ENCODE measurements at places on chromosomes 4 and X.

- no peak for DNase-seq
These were observed 136.3 kb downstream of the AMMECR1 start for GRCh38 chrX:110181459-110182137.

DNA sequence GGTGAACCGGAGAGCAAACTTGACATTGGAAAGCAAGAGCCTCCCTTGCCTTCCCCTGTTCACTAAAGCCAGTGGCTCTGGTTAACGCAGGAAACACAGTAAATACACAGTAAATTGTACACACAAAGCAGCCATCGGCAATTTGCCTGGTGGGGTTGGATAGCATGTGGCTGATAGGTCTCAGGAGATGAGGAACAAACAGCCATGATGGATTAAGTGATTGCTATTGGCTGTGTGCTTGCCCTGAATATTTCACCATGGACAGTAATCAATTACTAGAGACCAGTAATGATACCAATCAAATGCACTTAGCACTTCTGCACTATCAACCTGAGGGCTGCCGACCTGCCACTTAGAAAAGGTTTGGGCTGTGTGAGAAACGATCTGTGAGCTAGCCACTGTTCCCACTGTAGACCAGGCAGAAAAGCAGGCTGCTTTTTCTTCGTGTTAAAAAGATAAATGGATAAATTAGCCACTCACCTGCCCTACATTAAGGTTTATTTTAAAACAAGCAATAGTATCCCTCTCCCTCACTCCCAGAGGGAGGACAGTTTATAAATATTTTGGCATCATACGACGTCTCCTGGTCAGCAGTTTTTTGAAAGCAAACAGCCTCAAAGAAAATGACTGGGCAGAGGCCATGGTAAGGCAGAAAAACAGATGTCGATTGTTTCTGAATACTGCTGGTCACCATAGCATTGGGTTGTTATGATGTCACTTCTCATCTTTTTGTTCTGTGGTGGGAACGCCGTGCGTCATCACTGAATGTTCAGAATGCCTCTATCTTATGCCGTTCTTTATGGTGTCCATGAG, 167.1 kb downstream of the MAML3 start:
- DNase-seq: no peak

DNA sequence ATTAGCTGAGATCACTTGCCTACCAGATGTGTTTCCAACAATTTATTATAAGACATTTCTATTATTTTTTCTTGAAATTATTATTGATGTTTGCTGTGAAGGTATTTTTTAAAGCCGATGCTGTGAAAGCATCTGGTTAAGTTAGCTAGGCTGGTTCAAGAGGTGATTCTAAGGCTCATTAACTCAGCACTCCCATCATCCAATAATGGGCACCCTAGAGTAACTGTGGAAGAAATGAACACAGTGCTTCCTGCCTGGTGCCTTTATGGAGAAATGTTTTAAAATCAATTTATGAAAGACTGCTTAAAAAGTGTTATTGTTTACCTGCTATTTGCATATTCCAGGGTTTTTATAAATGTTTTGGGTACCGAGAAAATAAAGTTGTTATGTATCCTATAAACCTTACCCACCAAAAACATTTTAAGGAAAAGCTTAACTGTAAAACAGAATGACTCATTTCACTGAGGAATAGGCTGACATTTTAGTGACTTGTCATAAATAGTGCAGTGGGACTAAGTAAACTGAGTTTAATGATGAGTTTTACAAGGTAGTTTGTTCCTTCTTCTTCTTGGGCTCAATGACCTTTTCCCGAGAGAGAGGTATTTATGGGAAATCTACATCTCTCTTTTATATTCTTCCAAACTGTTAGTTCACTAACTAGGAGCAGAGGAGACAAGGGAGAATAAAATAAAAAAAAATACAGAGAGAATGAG, 310.0 kb upstream of the AADAT start:
- DNase-seq: no peak

GRCh38 chrX:7143941-7144525, 3.5 kb upstream of the STS start:
- no peak for DNase-seq

DNA sequence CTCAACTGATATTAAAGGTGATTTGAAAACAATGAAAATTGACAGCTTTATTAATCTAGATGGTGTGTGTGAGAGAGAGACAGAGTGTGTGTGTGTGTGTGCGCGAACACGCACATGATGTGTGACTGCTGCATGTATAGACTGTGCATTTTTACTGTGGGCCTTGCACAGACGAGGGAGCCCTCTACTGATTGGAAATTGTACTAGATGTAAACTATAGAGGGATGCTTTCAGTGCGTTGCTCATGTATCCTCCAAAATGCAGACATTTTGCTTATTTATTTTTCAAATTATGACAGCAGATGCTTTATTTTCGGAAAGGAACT, 168.4 kb upstream of the GK2 start:
- no peak for DNase-seq

DNA sequence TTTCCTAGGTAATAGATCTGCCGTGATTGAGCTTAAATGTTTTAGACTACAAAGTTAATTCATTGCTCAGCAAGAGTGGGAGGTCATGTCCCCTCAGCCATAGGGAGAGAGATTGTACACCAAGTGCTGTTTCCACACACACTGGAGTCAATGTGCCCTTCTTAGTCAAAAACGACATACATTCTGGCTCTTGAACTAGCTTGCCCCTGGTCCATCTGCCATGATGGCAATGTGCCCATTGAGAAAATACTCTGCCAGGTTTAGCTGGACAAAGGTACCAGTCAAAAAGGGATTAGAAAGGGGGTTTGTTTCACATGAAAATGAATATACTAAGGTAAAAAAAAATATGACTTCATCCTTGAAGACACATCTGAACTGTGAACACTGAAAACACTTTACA, 377.1 kb upstream of the ADGRL3 start:
- no peak for DNase-seq

DNA sequence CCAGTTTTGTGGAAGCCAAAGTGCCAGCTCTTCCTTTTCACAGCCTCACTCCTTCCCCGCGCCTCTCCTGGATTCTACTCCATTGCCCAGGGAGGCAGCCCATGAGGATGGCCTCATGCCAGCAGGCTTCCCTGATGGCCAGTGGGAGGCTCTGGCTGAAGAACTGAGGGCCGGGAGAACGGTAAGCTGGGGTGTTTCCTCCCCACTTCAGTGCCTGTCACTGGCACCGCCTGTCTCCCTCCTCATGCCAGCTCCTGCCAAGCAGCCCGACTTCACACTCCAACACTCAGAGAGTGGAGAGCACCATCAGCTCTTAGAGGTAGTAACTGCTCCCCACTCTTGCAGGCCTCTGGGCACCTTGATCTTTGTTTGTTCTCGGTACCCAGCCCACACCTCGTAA, 46.9 kb upstream of the STIM2 start:
- DNase-seq: no peak

DNA sequence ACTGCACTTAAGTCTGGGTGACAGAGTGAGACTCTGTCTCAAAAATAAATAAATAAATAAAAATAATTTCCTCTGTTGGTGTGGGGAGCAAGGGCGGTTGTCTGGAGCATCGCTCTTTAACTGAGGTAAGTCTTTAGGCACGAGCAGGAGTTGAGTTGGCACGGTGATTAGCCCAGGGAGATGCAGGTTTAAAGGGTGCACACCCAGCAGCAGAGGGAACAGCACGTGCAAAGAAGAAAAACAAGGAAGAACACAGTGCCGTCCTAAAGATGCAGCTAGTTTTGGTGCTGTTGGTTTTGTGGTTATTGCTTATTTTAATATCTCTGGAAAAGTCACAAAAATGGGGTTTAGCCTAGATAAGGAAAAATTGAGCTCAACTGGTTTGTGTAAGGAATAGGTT, 87.8 kb downstream of the DHX15 start:
- DNase-seq: no peak

- no peak for DNase-seq
These were observed 219.7 kb downstream of the PALLD start for GRCh38 chr4:168716406-168717129.

DNA sequence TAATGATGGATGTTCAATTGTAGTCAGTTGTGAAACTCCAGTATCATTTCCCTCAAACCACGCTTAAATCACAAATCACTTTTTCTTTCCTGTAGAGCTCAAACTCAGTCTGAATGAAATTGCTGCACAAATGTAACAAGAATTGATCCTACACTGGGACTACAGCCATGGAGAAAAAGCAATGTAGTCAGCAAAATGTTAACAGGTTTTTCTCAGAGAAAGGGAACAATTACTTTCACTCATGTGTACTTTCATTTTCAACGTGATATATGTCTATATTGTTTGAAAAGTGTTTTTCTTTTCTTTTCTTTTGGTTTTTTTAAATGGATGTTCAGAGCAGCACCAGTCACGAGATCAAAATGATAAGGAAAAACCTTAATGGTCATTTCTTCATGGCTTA, 22.7 kb downstream of the SDAD1 start:
- no peak for DNase-seq

DNA sequence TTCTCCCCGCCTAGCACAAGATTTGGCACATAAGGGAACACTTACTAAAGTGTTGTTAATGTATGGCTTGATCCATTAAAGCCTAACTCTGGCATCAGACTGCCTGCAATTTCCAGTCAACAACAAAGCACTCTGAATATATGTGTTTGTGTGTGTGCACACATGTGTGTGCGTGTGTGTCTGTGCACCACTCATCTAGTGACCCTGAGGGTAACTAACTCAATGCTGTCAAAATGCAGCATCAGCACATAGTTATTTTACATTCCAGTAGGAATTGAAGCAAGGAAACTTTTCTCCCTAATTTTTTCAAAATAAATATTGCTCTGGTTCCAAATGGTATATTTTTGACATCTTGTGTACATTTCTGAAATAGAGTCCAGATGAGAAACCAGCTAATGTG, 94.4 kb downstream of the SHROOM4 start:
- DNase-seq: no peak

DNA sequence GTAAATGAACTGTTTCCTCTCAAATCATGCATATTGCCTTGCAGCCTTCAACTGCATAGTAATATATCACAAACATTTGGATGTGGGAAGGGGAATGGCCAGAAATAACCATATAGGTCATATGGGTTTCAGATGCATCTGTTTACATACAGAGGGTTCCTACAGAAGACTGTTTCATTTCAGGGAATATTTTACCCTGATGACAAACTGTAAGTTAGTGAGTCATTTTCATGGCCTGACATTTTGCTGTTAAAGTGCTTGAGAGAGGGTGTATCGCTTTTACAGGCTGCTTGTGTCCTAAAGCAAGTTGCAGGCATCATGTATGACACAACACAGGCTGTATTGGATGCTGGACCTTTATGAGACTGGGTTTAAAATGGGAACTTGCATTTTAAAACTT, 25.5 kb upstream of the AMOT start:
- no peak for DNase-seq

DNA sequence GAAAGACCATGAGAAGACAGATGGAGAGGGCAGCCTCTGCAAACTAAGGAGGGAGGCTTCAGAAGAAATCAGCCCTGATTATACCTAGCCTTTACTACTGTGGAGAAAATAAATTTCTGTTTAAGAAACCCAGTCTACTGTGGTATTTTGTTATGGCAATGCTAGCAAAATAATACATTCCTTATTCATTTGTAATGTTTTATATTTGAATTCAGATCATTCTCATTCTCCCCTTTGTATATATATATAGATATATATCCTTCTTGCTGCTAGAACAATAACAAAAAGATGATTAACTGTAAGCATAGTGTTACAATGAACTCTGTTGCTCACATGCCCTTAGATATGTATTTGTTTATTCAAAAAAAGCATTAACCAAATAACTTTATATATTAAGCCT, 22.5 kb downstream of the DMD start:
- DNase-seq: no peak

GRCh38 chrX:150544222-150544787, 24.1 kb upstream of the MTM1 start:
- no peak for DNase-seq

DNA sequence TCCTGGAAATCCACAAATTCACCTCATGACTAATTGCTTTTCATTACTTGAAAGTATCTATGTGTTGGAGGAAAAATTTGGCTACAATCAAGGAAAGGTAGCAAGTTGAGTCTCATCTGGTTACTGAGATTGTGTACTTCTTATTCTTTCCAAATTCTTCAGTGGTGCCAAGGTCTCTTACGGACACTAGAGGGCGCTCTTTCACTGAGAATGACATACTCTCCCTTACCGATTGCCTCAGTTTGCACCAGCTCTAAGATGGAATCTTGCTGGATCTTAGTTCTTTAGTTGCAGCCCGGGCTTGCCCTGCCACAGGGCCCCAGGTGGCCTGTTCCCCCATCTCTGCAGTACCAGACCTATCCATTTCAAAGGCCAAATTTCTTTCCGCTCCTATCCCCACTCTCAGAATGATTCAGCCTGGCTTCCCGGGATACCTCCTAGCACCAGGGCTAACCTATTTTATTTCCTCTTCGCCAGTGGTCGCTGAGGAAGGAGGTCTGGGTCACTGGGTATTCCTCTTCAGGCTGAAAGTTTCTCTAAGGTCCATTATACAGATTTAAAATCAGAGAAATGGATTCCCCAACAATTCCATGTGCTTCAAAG, 24.6 kb upstream of the GPR50 start:
- peak; percentile 1 for DNase-seq

DNA sequence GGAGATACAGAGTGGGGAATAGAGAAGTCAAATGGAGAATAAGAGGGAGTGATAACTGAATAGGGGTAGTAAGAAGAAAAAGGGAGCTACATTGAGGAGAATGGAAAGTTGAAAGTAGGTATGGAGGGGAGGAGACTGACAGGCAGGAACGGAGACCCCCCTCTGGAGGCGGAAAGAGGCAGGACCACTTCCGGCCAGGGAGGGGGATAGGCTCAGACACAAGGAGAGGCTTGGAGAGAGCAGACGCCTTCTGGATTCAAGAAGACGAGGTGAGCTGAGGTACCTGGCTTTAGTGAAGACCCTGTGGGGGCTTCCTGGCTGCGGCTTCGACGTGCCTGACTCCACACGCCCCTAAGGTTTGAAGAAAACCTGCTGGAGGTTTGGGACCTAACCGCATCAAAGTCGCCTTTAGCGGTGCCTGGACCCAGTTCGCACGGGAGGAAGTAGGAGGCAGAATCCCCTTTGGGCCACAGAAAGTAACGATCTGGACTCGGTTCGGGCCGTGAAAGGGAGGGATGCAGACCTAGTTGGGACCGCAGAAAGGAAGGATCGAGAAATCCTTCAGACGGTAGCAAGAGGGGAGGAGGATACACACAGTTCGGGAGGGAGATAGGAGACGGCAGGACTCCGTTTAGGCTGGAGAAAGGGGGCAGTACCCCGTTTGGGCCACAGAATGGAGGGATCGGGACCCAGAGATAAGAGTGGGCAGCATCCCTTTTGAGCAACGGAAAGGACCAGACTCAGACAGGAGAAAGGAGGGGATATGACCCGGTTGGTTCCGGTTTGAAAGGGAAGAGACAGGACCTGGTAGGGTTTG, at the start of gene TRO:
Gene TRO (plus strand): TSS at position 215 of the 817 bp plus-strand sequence. CDS start 1,423 bp downstream, outside the sequence.
- no peak for DNase-seq

GRCh38 chr4:54315561-54316538, 86.8 kb downstream of the PDGFRA start:
- DNase-seq: no peak

GRCh38 chr4:153758136-153758535, 1.7 kb downstream of the RNF175 start:
- DNase-seq: no peak

- DNase-seq: no peak
These were observed 22.4 kb downstream of the RBM47 start for GRCh38 chr4:40607221-40607620.

- DNase-seq: no peak
These were observed 378.6 kb upstream of the EPHA5 start for GRCh38 chr4:66048861-66049260.

All from activated CD4-positive, alpha-beta T cell treated with anti-CD3 and anti-CD28 coated beads, Interleukin-2, amount 50 U/mL, for 1 hour (primary cell).